D341Med (cell line): ENCODE measurements at places on chromosomes 16 and 17.

- no peak for DNase-seq
Measured at GRCh38 chr17:19453296-19453695, 42.3 kb downstream of the RNF112 start.

GRCh38 chr17:17706140-17707060 is 25.1 kb downstream of the RAI1 start:
- no peak for DNase-seq

GRCh38 chr17:49013311-49014213 is 16.4 kb downstream of the IGF2BP1 start:
- DNase-seq, result no peak

DNA sequence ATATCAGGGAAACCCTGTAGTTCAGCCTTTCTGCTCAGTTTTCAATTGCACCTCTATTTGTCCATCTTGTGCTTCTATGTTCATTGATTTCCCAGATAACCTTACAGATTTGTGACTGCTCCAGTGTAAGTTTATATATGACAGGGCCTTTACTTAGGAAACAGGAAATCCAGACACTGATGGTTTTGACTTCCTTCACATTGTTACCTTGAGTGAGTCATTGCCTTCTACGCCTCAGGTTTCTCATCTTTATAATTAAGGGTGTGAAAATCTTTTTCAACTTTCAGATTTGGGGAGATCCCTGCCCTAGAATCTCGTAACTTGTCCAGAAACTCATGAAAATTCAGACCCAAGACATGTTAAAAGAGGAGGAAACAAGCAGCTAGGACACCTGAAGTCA is 342.4 kb upstream of the TBX2 start:
- DNase-seq, result no peak

DNA sequence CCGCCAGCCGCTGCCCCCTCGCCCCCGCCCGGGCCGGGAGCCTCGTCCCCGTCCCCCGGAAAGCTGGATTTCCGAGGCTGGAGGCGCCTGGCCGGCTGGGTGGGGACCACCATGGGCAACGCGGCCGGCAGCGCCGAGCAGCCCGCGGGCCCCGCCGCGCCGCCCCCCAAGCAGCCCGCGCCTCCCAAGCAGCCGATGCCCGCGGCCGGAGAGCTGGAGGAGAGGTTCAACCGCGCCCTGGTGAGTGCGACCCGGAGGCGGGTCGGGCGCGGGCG is 266 bp downstream of the FMNL1 start:
- DNase-seq, result no peak

GRCh38 chr17:896454-896853 is 83.1 kb downstream of the NXN start:
- DNase-seq, result no peak

- no peak for DNase-seq
Measured at GRCh38 chr17:15117239-15117638, 147.9 kb downstream of the PMP22 start.
